ENCODE measurements at places on chromosomes 3 and 15. TPM values are rescaled to one million over a fixed set of nuclear protein-coding genes. Genes with fewer than 3 reads are reported as not detected.

Gene CHAC1
- total RNA-seq = 2.3 TPM

Gene C3orf20
- 0.37 TPM for total RNA-seq

GRCh38 chr3:67077656-67078055, 79.5 kb downstream of the KBTBD8 start:
- H3K36me3 ChIP-seq = no peaks in the 10 kb centered on the region
- no peaks in the 10 kb centered on the region for H3K27me3 ChIP-seq
- H3K27ac ChIP-seq = no peak overlapping the region
- no peak for DNase-seq
- H3K4me3 ChIP-seq = no peak overlapping the region
- H3K4me1 ChIP-seq = no peaks in the 10 kb centered on the region

Gene BDH1
- 128 TPM for total RNA-seq

Gene FOXL2NB
- total RNA-seq = not detected
